Stimulated activated CD4-positive, alpha-beta T cell treated with anti-CD3 and anti-CD28 coated beads, Interleukin-4, amount 100 ng/mL, for 4 hours (primary cell): ENCODE measurements at places on chromosomes 6 and 20.

DNA sequence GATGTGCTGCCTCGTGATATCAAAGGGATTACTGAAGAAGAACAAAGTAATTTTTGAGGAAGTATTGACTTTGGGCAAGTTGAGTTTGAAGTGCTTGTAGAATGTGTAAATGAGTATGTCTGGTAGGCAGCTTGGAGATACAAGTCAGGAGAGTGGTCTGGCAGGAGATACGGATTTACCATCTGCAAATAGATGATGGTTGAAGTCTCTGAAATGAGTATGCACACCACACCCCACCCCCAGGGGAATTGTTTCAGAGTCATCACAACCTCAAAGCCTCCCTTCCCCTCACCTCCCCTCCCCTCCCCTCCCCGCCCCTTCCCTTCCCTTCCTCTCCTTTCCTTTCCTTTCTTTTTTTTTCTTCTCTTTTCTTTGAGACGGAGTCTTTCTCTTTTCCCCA, 16.4 kb upstream of the MCUR1 start:
- no peak for DNase-seq

DNA sequence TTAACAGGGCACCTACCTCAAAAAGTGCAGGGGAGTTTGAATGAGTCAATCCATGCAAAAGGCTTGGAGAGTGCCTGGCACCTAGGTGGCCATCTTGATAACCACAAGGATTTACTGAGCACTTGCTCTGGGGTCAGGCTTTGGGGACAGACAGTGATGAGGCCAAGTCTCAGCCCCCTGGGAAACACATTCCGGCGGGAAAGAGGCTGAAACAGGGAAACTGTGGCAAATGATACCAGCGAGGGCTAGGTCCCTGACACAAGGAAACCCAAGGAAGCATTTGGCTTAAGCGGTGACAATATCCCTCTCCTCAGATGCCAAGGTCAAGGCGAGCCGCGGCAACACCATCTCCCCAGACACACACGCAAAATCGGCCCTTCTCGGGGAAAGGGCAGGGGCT, 527 bp upstream of the DOK5 start:
- DNase-seq: no peak

GRCh38 chr6:86715676-86716075, 221.7 kb upstream of the HTR1E start:
- DNase-seq: no peak

DNA sequence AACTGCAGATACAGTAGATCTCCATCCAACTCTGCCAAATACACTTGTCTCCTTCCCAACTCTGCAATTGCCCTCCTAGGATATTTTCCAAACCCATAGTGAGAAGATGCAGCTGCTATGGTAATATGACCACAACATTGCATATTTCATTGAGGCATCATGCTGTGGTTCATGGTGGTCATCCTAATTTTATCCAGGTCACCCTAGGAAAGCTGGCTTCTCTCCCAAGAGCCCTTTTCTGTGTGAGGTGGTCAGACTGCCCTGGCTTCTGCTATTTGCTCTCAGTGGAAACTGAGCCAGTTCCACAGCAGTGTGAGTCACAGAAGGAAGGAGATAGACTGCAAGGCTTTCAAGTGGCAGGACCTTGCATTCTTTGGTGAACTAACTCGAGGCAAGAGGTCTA, 5.5 kb downstream of the OGFRL1 start:
- no peak for DNase-seq

DNA sequence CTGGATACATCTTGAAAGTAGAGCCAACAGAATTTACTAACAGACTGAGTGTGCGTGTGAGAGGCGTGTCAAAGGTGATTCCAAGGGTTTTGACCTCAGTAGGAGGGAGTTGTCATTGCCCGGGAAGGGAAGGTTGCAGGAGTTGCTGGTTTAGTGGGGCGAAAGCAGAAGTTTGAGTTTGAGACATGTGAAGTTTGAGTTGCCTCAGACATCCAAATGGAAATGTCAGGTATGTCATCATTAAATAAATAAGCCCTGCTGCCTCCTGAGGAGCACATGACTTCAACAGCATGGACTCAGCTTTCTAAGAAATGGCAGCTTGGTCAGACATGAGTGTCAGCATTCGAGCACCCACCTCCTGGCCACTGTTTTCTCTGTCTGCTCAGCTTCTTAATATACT, 26.6 kb upstream of the TGM2 start:
- DNase-seq: no peak

GRCh38 chr6:71481801-71482200, 193.2 kb downstream of the OGFRL1 start:
- DNase-seq: no peak

DNA sequence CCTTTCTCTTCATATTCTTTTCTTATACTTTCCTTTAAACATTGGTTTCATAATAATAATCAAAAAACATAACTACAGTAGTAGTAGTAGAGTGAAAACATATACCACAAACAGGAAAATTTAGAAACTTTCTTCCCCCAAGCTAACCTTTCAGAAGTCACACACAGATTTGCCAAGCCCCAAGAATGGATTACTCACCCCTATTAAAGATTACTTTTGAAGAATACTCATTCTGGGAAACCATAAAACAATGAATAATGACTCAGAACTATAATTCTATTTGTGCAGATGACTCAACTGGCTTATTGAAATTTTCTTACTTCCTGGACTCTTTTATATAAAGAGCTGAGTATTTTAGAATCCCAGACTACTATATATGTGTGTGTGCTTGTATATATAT, 119.4 kb upstream of the GJE1 start:
- DNase-seq: no peak

DNA sequence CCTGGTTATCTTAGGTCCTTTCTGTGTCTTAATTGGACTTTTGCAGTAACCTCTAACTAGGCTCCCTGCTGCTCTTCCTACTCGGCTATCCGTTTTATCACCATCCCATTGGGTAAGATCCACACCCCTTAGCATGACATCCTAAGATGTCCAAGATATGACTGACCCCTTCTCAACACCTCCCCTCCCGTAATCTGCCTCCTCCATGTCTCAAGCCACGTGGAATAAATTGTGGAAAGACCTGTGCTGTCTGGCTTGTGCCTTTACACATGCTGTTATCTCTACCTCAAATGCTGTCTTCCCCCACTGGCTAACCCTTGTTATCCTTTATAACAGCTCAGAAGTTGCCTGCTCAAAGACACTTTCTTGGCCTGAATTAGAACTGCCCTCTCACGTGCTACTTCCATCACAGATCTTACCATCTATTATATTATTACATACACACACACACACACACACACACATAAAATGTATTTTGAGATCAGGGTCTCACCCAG, 26.5 kb downstream of the EIF2S2 start:
- DNase-seq: no peak

DNA sequence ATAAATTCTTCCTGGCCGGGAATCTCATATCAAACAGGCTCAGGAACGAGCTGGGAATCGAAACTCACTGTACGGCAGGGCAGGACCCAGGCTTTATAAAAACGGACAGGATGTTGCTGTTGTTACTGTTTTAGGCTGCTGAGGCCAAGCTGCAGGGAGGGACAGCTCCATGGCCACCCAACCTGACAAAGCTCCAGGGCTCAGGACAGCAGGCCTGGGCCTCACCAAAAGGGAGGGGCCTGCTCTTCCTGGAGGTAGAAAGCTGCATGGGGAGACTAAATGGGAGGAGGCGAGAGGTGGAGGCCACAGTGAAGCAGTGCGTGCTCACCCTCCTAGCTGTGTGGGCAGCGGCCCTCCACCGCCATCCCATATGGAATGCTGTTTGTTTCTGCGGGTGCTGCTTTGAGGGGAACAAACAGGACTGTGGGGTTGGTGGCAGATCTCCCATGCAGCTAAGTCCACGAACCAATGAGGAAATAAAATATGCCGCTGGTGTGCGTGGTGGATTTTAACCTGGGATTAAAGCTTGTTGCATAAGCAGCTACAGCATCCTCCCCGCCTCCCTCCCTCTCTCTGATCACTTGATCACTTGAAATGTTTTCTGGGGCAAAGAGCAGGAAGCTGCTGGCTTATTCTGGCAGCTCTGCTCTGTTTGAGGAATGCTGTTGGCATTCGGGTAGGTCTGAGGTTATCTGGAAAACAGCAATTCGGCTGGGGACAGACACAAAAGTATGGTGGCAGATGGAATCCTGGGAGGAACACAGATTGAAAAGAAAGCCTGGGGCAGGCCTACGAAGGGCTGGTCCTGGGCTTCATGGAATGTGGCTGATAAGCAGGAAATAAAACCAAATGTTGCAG, 2.4 kb upstream of the ZMYND8 start:
- DNase-seq: no peak

DNA sequence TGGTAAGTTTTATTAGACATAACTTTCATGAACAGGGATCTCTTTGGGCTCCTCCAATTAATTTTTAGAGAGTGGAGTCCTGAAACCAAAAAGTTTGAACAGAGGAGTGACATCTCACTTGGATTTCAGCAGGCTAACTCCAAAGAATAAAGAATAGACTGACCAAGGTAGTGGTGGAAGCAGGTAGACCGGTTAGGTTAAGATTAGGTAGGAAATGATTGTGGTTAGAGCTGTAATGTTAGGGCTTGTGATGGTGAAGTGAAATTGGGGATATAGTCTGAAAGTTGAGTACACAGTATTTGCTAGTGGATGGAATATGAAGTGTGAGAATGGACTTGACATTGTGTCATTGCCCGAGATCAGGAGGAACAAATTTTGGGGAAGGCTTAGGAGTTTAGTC, 27.8 kb downstream of the QKI start:
- no peak for DNase-seq

- DNase-seq: no peak
These were observed 5.5 kb downstream of the ERGIC3 start for GRCh38 chr20:35547329-35547728.
